ENCODE measurements at places on chromosomes 12 and 14.

DNA sequence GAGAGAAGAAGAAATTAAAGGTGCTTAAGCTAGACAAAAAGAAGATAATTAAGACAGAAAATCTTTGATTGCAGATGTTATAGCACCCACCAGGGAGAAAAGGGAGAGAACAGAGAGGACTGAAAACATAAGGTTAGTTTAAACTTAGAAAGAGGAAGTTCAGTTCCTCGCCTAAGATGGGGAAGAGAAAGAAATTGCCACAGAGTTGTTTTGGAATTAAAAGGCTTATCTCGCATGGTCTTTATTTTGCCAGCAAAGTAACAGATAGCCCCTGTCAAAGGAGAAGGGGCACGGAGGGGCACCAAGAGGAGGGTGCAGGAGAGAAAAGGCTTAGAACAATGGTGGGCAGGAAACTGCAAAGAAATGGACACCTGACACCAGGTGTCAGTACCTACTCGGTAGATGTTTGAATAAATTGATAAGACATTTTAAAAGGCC is 17.8 kb upstream of the OXA1L start:
- DNase-seq = no peak

DNA sequence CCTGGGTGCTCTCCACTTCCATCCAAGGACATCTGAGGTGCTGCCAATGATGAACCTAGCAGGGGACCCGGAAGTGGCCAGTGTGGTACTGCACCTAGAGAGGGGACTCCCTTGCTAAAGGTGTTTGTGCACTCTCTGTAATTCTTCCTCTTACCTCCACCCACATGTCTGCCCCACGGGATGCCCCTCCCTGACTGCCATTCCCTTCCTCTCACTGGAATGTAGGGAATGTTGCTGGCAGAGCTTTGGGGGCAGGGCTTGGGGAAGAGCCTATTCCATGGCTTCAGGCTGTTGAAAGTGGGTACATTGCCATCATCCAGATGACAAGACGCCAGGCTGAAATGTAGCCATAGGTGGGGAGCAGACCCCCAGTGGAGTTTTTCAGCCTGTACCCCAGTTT is 153.2 kb downstream of the SMOC1 start:
- DNase-seq = no peak

DNA sequence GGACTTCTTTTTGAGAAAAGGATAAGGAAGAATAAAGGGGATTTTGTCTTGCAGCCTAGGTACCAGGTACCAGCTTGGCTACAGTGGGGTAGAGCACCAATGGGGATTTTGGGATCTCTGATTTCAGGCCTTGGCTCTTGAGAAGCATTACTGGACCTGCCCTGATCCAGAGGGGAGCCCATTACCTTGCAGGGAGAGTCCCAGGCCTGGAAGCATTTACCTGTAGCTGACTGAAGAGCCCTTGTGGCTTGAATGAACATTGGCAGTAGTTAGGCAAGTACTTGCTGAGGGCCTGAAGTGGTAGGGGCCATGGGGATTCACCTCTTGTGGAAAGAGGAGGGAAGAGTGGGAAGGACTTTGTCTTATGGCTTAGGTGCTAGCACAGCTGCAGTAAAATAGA is 308.2 kb upstream of the FBXO33 start:
- no peak for DNase-seq

- DNase-seq = no peak
These were observed 74.6 kb upstream of the BCL11B start for GRCh38 chr14:99346470-99347080.

DNA sequence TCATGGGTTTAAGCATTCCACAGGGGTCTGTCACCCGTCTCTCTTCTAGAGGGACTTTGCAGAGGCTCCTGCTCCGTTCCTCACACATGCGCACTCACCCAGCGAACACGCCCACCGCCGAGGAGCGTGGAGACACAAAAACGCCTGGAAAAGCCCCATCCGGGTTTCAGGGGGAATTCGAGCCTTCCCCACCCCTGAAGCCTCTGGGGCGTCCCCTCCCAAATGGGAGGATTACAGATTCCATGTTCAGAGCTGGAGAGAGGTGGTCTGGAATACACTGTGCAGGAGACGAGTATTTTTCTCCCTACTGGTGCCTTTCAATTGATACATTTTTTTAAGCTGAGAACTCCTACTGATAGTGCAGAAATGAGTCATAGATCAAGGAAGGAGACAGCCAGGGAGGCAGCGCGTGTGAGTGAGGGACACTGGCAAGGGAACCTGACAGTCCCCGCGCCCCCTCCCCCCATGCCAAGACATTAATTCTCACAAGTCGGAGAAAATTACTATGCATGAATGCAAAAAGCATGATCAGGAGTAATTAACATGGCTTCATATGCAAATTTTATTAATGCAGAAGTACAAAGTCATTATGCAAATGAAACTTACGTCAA is 36.9 kb downstream of the BCL11B start:
- peak; percentile 79 for DNase-seq

DNA sequence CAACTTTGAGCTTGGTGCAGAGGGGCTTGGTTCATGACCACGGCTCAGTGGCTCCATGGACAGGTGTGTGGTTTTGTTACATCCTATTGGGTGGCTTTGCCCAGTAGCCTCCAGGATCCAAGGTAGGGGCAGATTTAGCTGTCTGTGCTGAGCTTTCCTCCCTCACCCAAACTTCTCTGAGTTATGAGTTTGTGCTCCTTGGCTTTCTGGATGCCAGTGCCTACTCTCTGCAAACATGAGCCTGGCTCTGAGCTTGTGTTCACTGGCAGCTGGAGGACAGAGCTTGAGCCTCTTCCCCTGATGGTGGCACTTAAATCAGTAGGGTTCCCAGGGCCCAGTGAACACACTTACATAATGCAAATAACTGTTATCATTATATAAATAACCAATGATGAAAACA is 45.3 kb upstream of the HECTD1 start:
- DNase-seq = no peak

DNA sequence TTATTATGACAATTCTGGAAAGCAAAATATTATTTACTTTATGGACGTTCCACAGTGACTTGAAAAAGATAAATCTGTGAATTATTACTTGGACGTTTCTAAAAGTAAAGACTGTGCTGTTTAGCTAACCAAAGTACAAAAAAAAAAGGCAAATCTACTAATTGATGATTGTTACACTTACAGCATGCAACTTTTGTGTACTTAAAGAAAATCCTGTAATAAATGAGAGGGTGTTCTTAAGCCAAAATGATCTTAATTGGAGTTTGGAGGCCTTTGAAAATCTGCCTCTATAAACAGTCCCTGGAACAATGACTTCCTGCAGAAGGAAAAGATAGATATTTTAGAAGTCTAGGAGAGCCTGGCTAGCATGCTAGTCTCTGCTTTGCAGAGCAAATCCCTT is 434.0 kb upstream of the SYT1 start:
- DNase-seq = no peak

- DNase-seq = no peak
These were observed 28.3 kb downstream of the NPC2 start for GRCh38 chr14:74464785-74465184.

DNA sequence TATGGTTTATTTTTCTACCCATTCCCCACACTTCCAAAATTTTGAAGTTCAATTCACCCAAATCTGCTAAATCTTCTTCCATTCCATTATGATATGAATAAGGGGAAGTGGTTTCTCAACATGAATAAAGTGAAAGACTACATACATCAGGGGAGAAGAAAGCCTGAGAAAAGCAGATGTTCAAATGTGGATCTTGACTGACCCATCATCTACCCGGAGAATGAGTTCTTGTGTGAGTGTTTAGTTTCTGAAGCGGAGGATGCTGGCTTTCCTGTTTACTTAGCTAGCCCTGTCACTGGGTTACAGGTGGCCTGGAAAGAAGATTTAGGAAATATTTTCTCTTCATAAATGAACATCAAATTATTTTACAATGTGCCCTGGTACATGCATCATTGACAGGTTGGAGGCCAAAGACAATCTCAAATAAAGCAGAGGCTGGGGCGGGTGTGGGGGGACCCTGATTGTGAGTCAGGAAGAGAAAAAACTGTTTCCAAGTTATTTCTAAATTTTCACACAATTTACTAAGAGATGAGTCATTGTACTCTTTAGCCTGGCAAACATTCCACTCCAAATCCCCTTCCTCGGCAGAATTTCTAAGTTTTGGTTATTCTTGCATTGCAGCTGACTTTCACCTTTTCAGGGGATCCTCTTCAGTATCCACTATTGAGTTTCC is 135.6 kb downstream of the SLC25A21 start:
- no peak for DNase-seq

GRCh38 chr12:126182619-126183236 is 1117.5 kb downstream of the AACS start:
- no peak for DNase-seq

DNA sequence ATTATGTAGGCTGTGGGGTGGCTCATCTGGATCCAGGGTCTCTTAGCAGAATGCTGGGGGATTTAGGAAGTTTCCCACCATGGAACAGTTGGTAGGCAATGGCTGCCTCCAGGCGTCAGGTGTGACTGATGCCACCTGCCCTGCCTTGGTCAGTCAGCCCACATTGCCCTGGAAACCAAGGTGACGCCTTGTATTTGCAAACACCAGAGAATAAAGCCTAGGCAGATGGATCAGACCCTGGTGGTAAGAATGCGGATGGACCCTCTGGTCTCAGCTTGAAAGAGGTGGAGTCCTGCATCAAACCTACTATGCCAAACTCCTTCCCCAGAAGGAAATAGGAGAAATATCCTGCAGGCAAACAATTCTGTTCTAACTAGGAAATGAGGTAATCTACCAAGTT is 38.2 kb downstream of the NCKAP5L start:
- DNase-seq = no peak

- no peak for DNase-seq
These were observed 109.4 kb downstream of the AKAP6 start for GRCh38 chr14:32438517-32438916.

GRCh38 chr12:114194956-114195355 is 211.0 kb downstream of the TBX5 start:
- no peak for DNase-seq

DNA sequence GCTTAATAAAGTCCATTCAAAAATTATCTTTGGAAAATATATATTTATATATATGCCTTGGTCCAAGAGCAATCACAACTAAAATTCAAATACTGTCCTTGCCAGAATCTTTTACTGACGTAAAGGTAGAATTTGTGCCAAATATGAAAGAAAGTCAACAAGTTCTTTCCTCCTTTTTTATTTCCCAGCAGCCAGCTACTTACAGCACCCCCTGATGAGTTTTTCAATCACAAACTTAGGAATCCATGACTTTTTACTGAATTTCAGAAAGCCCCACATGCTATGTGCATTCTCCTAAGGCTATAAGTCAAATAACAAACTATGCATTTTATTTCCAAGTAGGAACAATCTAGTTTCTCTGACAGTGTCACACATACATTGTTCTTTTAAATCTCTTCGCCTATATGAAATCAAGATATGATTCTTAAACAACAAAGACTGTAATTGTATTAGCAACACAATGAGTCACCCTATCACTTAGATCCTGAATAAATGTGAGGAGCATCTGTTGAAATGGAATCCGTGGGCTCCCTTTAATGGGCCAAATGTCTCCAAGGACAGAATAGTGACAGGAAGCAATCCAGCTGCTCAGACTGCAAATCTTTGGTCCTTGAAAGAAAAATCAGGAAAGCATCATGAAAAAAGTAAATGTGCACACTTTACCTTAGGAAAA is 271.4 kb downstream of the DUSP6 start:
- DNase-seq = no peak

DNA sequence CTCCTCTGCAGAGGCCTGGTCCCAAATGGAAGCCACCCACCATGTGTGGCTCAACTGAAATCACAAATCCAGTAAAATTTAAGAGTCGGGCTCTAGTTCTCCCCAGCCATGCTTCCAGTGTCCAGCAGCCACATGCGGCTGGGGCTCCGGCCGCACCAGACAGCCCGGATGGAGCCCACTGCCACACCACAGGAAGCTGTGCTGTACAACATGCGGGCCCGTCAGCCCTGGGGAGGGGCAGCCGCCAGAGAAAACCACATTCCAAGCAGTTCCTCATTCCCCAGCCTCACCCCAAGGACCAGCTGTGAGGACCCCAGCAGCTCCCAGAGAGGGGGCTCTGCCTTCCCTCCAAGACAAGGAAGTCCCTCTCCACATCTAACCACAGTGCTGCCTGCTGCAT is 135.0 kb downstream of the NCOR2 start:
- no peak for DNase-seq

DNA sequence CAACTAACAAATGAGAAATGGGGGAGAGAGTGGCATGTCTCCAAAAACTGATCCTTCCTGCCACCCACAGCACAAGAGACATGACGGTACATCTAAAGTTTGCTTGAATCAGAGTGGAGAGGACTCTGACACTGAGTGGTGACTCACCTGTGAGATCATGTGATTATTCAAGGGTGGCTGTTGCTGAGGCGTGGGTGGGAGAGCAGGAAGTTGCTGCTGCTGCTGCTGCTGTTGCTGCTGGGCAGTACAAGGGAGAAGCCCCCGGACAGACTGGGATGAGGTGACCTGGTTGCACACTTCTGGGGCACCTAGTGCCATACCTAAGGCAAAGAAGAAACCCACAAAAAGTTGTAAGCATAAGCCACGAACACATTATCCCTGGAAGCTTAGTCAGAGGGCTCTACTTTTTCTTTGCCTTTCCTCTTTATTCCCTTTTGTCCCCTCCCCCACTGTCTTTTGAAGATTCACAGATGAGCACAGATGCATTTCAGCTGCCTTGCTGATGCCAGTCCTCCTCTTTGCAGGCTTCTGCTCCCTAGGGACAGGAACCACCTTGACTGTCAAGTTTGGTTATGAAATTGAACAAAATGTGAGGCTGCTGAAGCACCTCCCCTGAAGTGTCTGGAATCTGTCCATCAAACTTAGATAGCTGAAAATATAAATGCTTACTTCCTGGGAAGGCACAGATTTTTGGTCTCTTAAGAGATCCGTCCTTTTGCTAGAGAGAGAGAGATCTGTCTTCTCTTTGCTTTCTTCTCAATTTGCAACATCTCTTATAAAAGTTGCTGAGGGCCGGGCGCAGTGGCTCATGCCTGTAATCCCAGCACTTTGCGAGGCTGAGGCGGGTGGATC is 29.4 kb upstream of the STAC3 start:
- DNase-seq = no peak

DNA sequence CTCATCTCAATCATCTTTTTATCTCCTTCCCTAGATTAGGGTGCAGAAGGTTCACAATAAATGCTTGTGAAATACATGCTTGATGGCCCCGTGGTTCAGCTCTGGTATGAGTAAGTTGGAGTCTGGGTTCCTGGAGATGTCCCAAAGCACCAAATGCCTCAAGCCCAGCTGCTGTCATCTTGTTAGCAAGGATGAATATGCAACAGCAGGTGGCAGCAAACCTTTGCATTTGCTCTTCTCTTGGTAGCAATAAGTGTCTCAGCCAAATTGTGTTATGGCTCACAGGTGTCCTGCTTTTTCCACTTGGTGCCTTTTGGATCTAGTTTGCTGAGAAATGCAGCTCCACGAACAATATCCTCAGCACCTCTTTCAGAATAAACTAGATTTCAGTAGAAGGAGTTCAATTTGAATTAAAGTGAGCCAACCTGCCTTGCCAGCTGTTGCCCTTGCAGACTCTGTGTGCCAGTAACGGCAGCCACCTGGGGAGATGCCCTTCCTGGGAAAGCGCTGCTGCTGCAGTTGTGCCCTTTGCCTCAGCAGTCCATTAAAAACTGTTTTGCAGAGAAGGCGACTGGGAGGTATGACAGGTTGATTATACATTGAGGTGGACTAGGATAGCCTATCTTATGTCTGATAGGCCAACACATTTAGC is 417.3 kb downstream of the SNAPC1 start:
- DNase-seq = peak; percentile 29
